ENCODE measurements at places on chromosomes 2 and 18.

DNA sequence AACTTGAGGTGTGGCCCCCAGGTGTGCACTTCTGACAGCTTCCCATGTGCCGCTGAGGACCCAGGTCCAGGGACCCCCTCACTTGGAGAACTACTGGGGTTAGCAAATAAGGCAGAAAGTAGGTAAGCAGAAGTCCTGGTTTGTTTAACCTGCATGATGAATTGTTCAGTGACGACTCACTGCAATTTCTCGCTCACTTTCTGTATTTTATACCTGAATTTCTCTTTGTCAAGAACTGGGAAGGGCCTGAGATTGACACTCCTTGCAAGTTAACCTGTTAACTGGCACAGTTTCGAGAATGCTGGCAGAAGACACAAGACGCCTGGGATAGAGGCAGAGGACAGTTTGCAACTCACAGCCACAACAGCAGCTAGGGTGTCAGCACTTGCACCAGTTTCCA, 164.5 kb upstream of the NCK2 start:
- H3K27me3 ChIP-seq, result peaks cover 9% of the 10 kb centered on the region
- no peak overlapping the region for H3K4me3 ChIP-seq
- no peaks in the 10 kb centered on the region for H3K36me3 ChIP-seq
- DNase-seq, result no peak
- peaks cover 7% of the 10 kb centered on the region for H3K4me1 ChIP-seq
- H3K27ac ChIP-seq, result no peak overlapping the region

DNA sequence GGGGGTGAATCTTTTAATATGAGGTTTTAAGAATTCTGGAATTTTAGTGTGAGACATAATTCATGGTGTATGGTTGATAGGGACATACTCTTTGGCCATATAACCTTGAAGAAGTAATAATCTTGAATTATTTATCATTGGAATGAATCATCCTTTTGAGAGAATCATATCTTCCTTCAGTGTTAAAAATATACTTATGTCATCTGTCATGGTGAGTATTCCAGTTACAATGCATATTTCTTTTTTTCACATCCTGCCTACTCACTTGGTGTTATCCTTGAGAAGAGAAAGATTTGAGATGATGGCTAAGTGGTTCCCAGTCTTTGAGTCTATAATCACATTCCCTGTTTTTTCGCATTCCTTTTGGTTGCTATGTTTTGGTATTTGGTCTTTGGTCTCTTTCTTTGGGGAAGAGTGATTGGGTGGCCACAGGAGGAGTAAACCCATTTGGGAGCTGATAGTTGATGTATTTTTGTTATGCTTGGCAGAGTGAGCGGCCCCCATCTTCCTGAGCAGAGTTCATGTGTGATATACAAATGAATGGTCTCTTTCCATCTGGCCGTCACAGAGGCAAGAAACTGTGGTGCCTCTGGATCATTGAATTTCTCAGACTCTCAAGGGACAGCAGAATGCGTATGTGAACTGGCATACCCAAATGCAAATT, 21.6 kb downstream of the ASAP2 start:
- no peaks in the 10 kb centered on the region for H3K4me1 ChIP-seq
- H3K27me3 ChIP-seq, result peaks cover 25% of the 10 kb centered on the region
- DNase-seq, result no peak
- H3K4me3 ChIP-seq, result no peak overlapping the region
- H3K27ac ChIP-seq, result no peak overlapping the region

GRCh38 chr2:21395366-21395765, 271.6 kb downstream of the TDRD15 start:
- no peaks in the 10 kb centered on the region for H3K4me1 ChIP-seq
- no peak overlapping the region for H3K27ac ChIP-seq
- H3K36me3 ChIP-seq, result no peaks in the 10 kb centered on the region

GRCh38 chr2:11080253-11081115, 74.8 kb upstream of the SLC66A3 start:
- DNase-seq, result no peak
- H3K27ac ChIP-seq, result no peak overlapping the region
- H3K4me1 ChIP-seq, result no peaks in the 10 kb centered on the region
- no peak overlapping the region for H3K4me3 ChIP-seq
- peaks cover 11% of the 10 kb centered on the region for H3K27me3 ChIP-seq

- H3K4me3 ChIP-seq, result no peak overlapping the region
- no peaks in the 10 kb centered on the region for H3K36me3 ChIP-seq
- no peaks in the 10 kb centered on the region for H3K27me3 ChIP-seq
- DNase-seq, result no peak
- peak overlapping the region; percentile 70 for H3K27ac ChIP-seq
Measured at GRCh38 chr2:37558623-37559022, 112.8 kb downstream of the CDC42EP3 start.

DNA sequence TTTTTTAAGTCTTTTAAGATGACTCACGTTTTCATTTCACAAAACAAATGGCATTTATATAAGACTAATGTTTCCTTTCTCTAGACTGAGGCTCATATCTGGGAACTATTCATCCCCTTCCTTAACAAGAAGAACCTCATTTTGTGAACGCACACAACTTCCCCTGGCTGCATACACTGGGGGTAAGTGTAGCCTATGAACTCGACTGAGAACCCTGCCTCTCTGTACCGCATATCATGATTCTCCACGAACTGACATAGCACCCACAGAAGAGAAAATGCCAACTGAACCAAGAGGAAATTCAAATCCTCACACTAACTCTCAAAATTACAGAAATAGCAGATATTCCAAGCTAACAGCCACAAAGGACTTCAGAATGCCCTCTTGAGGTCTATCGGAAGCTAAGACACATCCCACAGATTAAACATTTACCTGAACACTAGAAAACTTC, 236.7 kb downstream of the TCF4 start:
- no peaks in the 10 kb centered on the region for H3K36me3 ChIP-seq
- no peak for DNase-seq
- peaks cover 26% of the 10 kb centered on the region for H3K4me1 ChIP-seq
- H3K27ac ChIP-seq, result no peak overlapping the region

- no peak overlapping the region for H3K4me3 ChIP-seq
- H3K27me3 ChIP-seq, result peaks cover 3% of the 10 kb centered on the region
- no peak overlapping the region for H3K27ac ChIP-seq
- H3K36me3 ChIP-seq, result no peaks in the 10 kb centered on the region
Measured at GRCh38 chr2:214569419-214570035, 158.7 kb downstream of the VWC2L start.

DNA sequence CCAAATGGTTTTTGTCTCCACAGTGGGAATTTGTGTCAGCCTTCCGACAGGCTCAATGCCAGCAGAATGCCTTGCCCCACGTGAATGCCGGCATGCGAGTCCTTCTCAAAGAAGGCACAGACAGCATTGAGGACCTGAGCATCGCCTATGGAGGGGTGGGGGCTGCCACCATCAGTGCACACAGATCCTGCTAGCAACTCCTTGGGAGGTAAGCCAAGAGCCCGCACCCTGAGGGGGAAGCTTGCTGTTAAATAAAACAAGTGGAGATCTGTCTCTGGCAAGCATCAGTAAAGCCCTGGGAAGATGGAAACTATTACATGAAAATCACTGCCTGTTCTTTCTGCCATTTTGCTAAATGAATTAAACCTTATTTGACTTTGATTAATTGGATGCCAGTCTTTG, 67.5 kb upstream of the BZW1 start:
- no peaks in the 10 kb centered on the region for H3K36me3 ChIP-seq
- no peak overlapping the region for H3K4me3 ChIP-seq
- H3K27me3 ChIP-seq, result no peaks in the 10 kb centered on the region
- no peak overlapping the region for H3K27ac ChIP-seq
- H3K4me1 ChIP-seq, result no peaks in the 10 kb centered on the region

GRCh38 chr2:17813010-17813741, 3.1 kb upstream of the MSGN1 start:
- peak overlapping the region; percentile 81 for H3K4me3 ChIP-seq
- peaks cover 81% of the 10 kb centered on the region for H3K4me1 ChIP-seq
- no peak for DNase-seq
- H3K36me3 ChIP-seq, result no peaks in the 10 kb centered on the region
- no peaks in the 10 kb centered on the region for H3K27me3 ChIP-seq
- H3K27ac ChIP-seq, result peak overlapping the region; percentile 97

GRCh38 chr2:17228461-17228860, 289.8 kb downstream of the RAD51AP2 start:
- H3K4me1 ChIP-seq, result peaks cover 2% of the 10 kb centered on the region
- DNase-seq, result no peak
- H3K27ac ChIP-seq, result no peak overlapping the region
- H3K27me3 ChIP-seq, result no peaks in the 10 kb centered on the region
- H3K4me3 ChIP-seq, result no peak overlapping the region

- peaks cover 3% of the 10 kb centered on the region for H3K27me3 ChIP-seq
Measured at GRCh38 chr2:144374163-144374661, 145.7 kb downstream of the ZEB2 start.

- H3K27ac ChIP-seq, result no peak overlapping the region
- H3K4me3 ChIP-seq, result no peak overlapping the region
- H3K36me3 ChIP-seq, result no peaks in the 10 kb centered on the region
- H3K4me1 ChIP-seq, result no peaks in the 10 kb centered on the region
- H3K27me3 ChIP-seq, result peaks cover 1% of the 10 kb centered on the region
- no peak for DNase-seq
Measured at GRCh38 chr2:54384301-54385203, 71.6 kb upstream of the SPTBN1 start.

DNA sequence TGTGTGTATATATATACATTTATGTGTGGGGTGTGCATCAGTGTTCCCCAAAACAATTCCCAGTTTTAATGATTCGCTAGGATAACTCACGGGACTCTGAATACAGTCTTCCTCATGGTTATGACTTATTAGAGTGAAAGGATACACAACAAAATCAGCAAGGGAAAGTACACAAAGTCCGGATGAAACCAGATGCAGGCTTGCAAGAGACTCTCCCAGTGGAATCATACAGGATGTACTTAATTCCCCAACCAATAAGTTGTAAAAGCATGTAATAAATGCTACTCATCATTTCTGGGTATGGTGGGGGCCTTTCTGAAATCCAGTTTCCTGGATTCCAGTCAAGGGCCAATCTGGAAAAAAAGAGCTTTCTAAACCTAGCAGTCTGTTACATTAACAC, 654.1 kb upstream of the SYT4 start:
- no peak overlapping the region for H3K4me3 ChIP-seq
- no peak overlapping the region for H3K27ac ChIP-seq
- H3K4me1 ChIP-seq, result no peaks in the 10 kb centered on the region
- no peak for DNase-seq
- no peaks in the 10 kb centered on the region for H3K36me3 ChIP-seq

GRCh38 chr18:61727241-61728193, 165.3 kb downstream of the RNF152 start:
- no peaks in the 10 kb centered on the region for H3K36me3 ChIP-seq
- no peak overlapping the region for H3K27ac ChIP-seq
- H3K27me3 ChIP-seq, result no peaks in the 10 kb centered on the region
- H3K4me3 ChIP-seq, result no peak overlapping the region
- no peaks in the 10 kb centered on the region for H3K4me1 ChIP-seq
- no peak for DNase-seq

DNA sequence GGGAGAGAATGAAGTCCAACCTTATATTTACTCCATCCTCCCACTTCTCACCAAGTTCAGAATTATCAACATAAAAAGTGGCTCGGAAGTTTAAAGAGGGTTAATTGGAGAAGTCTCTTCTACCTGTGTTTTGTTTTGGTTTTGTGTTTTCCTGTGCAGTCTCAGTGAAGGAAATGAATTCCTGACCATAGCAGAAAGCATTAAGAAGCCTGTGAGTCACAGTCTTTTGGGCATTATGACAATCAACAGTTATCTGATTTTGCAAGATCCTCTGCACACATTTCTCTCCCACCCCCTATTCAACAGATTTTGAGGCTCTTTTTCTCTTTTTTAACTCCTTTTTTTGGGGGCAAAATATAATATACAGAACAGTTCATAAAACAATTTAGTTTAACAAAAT, 8.6 kb upstream of the RPL37A start:
- DNase-seq, result no peak
- H3K4me1 ChIP-seq, result peaks cover 40% of the 10 kb centered on the region
- H3K27ac ChIP-seq, result no peak overlapping the region
- no peaks in the 10 kb centered on the region for H3K36me3 ChIP-seq
- H3K4me3 ChIP-seq, result no peak overlapping the region
- no peaks in the 10 kb centered on the region for H3K27me3 ChIP-seq

GRCh38 chr2:28516950-28517349, 21.1 kb downstream of the PLB1 start:
- H3K36me3 ChIP-seq, result no peaks in the 10 kb centered on the region
- no peak overlapping the region for H3K27ac ChIP-seq
- no peaks in the 10 kb centered on the region for H3K4me1 ChIP-seq

DNA sequence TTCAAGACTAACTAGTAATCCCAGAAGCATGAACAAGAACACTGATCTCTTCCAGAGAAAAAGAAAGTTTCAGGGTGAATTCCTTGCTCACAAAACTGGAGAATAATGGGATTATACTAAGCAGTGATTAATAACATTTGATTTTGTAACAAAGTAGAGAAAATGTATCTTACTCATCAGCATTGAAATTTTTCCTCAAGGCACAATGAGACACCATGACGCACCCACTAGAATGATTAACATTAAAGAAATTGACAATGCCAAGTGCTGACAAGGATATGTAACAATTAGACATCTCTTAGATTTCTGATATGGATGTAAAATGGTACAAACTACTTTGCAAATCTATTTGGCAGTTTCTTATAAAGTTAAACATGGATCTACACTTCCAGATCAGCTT, 101.1 kb upstream of the EPHA4 start:
- H3K27me3 ChIP-seq, result no peaks in the 10 kb centered on the region
- no peaks in the 10 kb centered on the region for H3K4me1 ChIP-seq
- no peak overlapping the region for H3K27ac ChIP-seq
- no peak for DNase-seq

DNA sequence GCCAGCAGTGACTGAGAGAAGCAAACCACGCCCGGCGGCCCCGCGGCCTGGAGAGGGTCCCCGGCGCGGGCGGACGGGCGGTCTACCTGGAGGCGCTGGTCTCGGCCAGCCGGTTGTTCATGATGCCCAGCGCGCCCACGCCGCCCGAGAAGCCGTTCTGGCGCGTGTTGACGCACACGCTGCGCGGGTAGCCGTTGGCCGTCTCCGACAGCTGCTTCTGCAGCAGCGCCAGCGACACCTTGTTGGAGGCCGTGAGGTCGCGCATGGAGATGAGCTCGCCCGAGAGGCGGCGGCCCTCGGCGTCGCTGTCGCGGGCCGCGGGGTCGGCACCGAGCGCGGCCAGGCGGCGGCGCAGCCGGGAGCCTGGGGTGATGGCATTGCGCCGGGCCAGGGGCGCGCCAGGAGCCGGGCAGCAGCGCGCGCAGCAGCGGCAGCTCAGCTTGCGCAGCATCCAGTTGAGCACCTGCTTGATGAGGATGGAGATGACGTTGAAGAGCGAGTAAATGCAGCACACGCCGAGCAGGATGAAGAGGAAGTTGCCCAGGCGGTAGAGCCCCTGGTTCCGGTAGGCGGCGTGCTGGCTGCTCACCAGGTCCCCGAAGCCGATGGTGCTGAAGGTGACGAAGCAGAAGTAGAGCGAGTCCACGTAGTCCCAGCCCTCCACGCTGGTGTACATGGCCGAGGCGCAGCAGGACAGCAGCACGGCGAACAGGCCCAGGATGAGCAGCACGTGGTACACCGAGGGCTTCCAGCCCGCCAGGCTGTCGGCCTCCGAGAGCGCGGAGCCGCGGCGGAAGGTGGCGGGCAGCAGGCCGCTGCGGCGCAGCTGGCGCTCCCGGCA, 118.1 kb downstream of the MSH2 start:
- H3K27me3 ChIP-seq, result no peaks in the 10 kb centered on the region
- no peaks in the 10 kb centered on the region for H3K36me3 ChIP-seq
- H3K4me1 ChIP-seq, result peaks cover 13% of the 10 kb centered on the region
- peak overlapping the region; percentile 85 for H3K4me3 ChIP-seq
- H3K27ac ChIP-seq, result peak overlapping the region; percentile 87
